ENCODE measurements at places on chromosomes 7 and 10.

DNA sequence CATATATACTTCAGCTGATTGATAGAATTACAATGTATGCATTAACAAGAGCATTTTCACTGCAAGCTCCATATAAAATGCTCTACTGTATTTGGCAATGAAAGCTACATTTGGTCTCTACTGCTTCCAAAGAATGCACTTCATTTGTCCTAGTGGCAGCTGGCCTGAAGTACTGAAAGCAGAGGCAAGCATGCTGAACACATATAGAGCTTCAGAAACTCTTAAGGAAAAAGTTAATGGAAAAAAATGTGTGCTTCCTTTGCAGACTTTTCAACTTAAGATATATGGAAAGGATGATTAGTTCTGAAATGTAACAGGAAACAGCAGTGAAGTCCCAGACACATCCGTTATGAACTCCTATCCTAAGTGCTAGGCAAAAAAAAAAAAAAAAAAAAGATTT lies 537.1 kb upstream of the POM121L12 start:
- DNase-seq: no peak

DNA sequence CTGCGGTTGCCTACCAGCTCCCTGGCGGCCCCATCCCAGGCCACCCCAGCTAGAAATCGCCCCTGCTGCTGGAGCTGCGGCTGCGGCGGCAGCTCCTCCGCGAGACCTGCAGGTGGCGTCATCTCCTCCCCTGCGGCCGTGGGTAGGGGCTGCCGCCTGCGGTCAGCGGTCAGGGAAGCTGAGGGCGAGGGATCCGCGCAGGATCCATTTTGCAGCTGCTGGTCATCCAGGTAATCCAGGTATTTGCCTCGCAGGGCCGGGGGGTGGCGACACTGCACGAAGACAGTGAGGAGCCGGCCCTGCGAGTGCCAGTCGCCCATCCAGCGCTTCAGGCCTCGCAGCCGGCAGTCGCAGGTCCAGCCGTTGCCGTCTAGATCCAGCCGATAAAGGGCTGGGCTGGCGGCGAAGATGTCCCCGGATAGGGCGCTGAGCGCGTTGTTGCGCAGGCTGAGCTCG lies 1.5 kb downstream of the TRIL start:
- DNase-seq: no peak

DNA sequence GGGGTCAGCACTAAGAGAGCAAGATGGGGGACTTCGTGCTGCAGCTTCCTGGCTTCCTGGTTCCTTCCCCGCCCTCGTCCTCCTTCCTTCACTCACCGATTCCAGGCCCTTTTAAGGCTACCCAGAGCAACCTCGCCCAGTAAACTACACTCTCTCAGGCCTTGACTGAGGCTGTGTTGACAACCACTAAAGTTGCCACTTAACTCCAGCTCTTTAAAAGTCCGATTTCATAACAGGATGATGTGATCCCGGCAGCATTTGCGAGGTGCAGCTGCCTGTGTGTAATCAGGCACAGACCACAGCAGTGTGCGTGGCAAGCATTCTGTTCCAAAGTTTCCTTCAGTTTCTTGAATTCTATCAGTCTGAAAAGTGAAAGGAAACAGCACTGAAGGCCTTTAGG lies 110.6 kb downstream of the RAB11FIP2 start:
- no peak for DNase-seq

DNA sequence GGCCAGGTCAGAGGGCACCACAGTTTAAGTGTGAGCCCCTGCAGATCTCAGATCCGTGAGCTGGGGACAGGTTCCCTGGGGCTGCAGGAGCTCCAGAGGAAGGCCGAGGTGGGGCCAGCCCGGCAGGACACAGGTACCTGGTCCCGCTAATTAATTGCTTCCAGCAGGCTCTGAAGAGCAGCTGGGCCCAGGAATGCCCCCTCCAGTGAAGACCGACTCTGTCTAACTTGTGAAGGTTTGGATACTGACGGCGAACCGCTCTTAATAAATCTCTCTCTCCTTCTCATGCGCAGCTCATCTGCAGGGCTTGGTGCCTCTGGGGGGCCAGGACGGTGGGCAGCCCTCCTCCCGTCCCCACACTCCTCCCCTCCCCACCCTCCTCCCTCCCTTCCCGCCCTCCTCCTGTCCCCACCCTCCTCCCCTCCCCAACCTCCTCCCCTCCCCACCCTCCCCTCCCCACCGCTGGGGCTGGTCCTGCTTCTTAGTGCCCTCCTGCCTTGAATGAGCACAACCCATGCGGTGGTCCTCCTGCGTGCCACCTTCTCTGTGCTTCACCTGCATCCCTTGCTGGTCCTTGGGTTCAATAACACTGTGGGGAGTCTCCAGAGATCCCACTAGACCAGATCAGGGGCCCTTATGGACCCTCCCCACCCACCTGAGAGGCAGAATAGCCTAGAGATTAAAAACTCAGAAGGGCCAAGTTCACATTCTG lies 38.3 kb downstream of the PDGFA start:
- DNase-seq: no peak

- no peak for DNase-seq
Observed at GRCh38 chr10:48418189-48418788, 111.8 kb downstream of the MAPK8 start.
